ENCODE measurements at places on chromosomes 1 and 21.

- DNase-seq: no peak
Observed at GRCh38 chr1:94283462-94283861, 46.1 kb upstream of the ARHGAP29 start.

GRCh38 chr1:74753104-74753503 lies 20.2 kb downstream of the TYW3 start:
- no peak for DNase-seq

GRCh38 chr1:207017615-207018559 lies 14.7 kb downstream of the C1orf116 start:
- DNase-seq: no peak

DNA sequence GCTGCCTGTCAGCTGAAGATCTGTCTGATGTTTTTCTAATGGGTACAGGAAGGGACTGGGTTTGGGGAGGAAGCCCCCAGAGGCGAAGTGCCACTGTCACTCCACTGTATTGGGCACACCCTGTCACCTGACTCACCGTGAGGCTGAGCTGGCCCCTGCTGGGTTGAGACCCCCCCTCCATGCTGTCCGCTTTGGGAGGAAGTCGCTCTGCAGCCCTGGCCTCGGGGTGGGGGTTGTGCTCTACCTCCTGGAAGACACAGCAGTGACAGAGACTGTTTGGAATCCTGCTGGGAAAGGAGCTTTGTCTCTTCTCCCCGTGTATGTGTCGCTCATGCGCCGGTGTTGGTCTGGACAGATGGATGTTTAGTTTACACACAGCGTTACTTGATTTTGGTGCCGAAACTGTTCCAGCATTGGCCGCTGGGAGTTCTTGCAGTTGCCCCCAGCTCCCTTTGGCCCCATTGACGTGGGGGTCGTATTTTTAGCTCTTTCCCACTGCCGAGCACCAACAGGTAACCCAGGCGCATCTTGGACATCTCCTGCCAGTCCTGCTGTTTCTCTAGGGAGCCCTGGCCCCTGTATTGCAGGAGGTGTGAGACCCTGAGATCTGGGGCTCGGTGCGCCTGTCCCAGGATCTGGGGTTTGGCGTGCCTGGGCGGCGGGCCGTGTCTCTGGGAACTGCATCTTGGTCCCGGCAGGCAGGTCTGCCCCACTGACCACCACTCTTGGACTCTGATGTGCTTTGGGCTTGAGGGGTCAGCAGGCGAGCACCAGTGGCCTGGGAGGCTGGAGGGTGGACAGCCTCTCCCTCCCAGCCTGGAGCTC lies 30.3 kb downstream of the SLX9 start:
- DNase-seq: no peak

- DNase-seq: peak; percentile 38
Observed at GRCh38 chr1:172638885-172639831, 19.7 kb upstream of the FASLG start.

- DNase-seq: no peak
Observed at GRCh38 chr1:46522969-46523320, 28.5 kb downstream of the KNCN start.

DNA sequence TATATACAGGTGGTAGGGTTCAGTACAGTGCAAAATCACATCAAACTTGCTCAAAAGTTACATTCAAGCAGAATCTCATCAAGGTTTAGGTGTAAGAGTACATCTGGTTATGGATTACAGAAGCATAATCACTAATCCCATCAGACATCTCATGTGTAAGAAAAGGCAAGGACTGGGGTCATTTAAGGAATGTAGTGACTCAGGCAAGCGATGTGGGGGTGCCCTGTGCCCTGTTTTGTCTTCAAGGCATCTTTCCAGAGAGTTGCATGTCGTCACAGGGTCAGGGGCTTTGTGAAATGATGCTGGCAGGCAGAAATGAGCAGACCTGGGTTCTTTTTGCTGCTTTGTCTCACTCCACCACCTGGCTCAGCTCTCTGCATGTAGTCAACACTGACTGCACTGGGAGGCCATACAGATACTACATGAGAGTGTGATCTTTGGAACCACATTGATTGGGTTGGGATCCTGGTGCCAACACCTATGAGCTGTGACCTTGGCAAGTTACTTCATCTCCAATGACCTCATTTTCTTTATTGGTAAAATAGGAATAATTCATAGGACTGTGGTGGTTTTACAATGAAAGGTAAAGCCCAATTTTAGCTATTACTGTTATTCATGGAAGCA lies 8.2 kb upstream of the HHIPL2 start:
- no peak for DNase-seq

DNA sequence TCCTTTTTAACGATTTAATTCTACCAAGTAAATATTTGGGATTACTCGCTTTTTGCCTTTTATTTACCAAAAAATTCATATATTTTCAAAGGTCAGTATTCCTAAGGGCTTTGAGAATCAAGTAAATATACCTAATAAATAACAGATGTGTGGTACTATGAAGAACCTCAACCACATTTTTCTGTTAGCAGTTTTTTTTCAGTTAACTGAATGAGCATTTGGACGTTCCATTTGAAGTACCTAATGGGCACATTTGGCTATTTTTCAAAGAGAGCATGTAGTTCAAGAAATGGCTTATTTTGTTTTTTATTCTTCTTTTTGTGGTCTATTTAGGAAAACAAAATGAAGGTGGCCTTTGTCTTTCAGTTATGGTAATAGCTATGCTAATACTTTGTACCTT lies 253.0 kb downstream of the GPR52 start:
- DNase-seq: no peak

DNA sequence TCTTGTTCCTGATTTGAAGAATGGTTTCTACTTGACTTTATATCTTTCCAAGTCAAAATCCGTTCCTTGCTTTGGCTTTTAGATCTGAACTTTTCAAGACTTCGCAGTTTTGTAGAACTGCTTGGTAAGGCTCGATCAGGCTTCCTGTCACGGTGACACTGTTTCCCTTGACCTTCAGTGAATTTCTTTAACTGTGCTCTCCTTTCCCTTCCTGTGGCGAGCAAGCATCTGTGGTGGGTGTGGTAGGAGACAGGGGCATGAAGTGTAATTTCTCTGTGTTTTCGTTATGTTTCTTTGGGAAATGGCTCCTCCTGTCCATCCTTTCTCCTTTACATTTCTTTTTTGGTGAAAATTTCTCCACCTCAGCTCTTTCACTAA lies 10.4 kb downstream of the STYXL2 start:
- DNase-seq: no peak

GRCh38 chr1:202968895-202969295 lies 1.8 kb upstream of the CYB5R1 start:
- DNase-seq: no peak
